ENCODE measurements at places on chromosomes 1 and 21. TPM values are rescaled to one million over a fixed set of nuclear protein-coding genes. Genes with fewer than 3 reads are reported as not detected.
A peak's percentile ranks its signal among the peaks of the same experiment; 100 is the strongest.

GRCh38 chr1:207910591-207911354 is at the start of gene CD34:
TSS of gene CD34 (minus strand) at chr1:207911125. CDS start at chr1:207911080, 45 bp downstream.
- peak within 1 kb of the TSS; percentile 70 for H3K4me3 ChIP-seq
- peaks cover 15% of the 10 kb centered on the region for H3K4me1 ChIP-seq
- H3K27me3 ChIP-seq, result peaks cover 79% of the 10 kb centered on the region
- H3K27ac ChIP-seq, result no peak within 1 kb of the TSS
- H3K36me3 ChIP-seq, result peaks cover 8% of the 10 kb centered on the region

GRCh38 chr1:21024918-21025317 is 151.8 kb downstream of the EIF4G3 start:
- peaks cover 21% of the 10 kb centered on the region for H3K4me1 ChIP-seq
- DNase-seq, result no peak
- H3K36me3 ChIP-seq, result peaks cover 6% of the 10 kb centered on the region

GRCh38 chr1:170592591-170593111 is 60.7 kb downstream of the GORAB start:
- DNase-seq, result no peak
- peaks cover 2% of the 10 kb centered on the region for H3K4me1 ChIP-seq
- no peak overlapping the region for H3K27ac ChIP-seq
- no peak overlapping the region for H3K4me3 ChIP-seq
- H3K27me3 ChIP-seq, result peaks cover 30% of the 10 kb centered on the region
- H3K36me3 ChIP-seq, result no peaks in the 10 kb centered on the region

DNA sequence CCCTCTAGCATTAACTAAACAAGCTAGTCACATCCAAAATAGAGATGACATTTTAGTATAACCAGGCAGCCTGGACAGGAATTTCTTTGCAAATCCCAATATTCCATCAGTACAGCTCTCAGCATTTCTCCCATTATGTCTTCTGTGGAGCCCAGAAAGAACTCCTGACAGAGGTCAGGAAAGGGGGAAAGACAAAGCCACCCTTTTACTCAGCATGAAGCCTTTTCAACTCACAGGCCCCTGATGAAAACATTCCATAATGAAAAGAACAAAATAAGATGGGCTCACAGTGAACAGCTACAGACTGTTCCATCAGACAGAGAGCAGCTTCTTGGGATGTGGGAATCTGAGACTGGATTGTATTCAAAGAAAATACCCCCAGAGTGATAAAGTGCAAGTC is 80.6 kb downstream of the TEX35 start:
- no peaks in the 10 kb centered on the region for H3K4me1 ChIP-seq
- peaks cover 2% of the 10 kb centered on the region for H3K36me3 ChIP-seq
- H3K27me3 ChIP-seq, result peaks cover 31% of the 10 kb centered on the region
- DNase-seq, result no peak
- no peak overlapping the region for H3K4me3 ChIP-seq

DNA sequence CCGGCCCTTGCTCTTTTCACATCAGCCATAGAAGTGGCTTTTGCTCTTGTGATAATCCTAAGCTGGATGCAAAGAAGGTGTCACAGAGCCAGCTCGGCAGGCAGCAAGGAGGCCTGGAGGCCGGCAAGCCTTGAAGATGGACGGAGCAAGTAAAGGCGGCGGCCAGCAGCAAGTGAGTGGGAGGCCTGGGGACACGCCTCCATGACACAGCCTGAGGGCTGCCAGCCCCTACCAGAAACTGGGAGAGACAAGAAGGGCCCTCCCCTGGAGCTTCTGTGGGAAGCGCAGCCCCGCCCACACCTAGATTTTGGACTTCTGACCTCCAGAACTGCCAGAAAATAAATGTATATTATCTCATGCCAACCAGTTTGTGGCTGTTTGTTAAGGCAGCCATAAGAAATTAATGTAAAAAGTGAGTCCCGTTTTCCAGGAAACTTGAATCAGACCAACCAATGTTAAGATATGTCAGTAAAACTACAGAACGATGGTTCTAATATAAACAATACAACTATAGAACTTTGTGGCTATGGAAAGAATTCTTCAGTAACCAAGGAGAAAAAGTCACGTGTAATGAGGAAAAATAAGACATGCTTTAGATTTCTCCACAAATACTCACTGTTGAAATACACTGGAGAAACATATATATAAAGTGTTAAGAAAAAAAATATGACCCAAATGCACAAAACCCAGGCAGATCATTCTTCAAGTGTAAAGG is 49.9 kb downstream of the BACE2 start:
- no peak overlapping the region for H3K4me3 ChIP-seq
- no peak overlapping the region for H3K27ac ChIP-seq
- peaks cover 2% of the 10 kb centered on the region for H3K36me3 ChIP-seq
- peaks cover 71% of the 10 kb centered on the region for H3K27me3 ChIP-seq

DNA sequence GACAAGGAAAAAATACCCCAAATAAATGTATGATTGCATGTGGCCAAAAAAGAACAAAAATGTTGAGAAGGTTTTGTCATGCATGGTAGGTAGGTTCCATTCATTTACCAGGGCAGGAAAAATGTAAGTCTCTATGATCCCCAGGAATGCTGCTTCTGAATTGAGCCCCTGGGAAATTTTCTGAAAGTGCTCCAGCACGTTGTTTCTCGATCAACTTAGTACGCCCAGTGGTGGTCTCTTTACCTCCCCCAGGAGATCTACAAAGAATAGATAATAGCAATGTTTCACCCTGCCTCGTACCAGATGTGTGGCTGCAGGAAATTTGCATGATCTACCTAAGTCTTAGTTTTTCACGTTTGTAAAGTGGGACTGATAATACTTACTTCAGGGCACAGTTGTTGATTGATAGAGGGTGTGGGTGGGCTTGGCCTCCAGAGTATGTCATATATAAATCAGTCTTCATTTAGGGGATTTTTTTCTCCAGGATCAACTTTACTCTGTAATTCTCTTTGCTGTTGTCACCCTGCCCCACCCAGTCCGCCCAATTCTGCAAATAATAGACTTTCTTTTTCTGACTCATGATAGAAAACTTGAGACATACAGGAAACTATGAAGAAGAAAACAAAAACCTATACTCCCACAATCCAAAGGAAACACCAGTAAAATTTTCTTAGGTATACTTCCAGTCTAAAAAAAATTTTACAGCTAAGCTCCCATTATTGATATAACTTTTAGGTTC is 462.0 kb upstream of the RUNX1 start:
- peaks cover 56% of the 10 kb centered on the region for H3K27me3 ChIP-seq
- H3K4me1 ChIP-seq, result peaks cover 5% of the 10 kb centered on the region
- DNase-seq, result no peak
- H3K36me3 ChIP-seq, result peaks cover 2% of the 10 kb centered on the region
- no peak overlapping the region for H3K4me3 ChIP-seq

DNA sequence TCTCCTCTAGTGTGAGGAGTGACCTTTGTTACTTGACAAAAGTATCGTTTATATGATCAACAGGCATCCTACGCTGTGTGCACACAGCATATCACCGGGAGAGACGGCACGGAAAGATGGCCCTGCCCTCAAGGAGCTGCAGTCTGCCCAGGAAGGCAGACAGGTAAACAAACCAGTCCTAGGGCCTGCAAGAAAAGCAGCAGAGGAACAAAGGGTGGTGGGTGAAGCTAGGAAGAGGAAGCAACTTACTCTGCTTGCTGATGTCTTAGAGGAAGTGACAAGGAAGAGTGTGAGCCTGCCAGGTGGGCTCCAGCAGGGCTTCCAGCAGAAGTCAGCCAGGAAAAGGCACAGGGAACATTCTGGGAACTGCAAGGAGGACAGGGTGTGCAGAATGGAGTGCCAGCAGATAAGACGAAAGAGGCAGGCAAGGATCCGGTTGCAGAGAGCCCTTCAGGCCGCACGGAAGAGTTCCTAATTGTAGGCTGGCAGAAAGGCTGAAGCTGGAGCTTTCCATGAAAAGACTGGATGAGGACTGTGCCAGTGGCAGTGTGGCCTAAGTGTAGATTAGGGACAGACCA is 106.7 kb downstream of the SLC45A1 start:
- H3K36me3 ChIP-seq, result peaks cover 7% of the 10 kb centered on the region
- DNase-seq, result peak; percentile 25
- H3K4me3 ChIP-seq, result peak overlapping the region; percentile 97
- H3K4me1 ChIP-seq, result peaks cover 44% of the 10 kb centered on the region

- H3K4me1 ChIP-seq, result no peaks in the 10 kb centered on the region
- no peak overlapping the region for H3K27ac ChIP-seq
- peaks cover 4% of the 10 kb centered on the region for H3K36me3 ChIP-seq
- DNase-seq, result no peak
Measured at GRCh38 chr1:199298825-199299224, 660.0 kb downstream of the PTPRC start.

DNA sequence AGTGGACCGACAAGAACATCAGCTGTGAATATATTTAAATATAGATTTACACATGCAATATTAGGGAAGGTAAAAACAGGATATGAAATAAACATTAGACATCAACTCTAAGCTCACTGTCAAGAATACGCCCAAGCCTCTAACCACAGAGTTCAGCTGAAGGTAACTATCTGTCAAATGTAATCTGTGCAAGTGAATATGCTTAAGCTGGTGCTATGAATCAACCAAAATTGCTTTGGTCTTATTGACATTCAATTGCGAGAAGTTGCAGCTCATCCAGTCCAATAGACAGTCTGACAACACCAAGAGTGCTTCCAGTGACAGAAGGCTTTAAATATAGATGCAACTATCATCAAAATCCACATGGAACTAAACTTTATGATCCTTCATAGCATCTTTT is 32.3 kb downstream of the USH2A start:
- no peaks in the 10 kb centered on the region for H3K27me3 ChIP-seq
- H3K4me1 ChIP-seq, result no peaks in the 10 kb centered on the region
- no peak overlapping the region for H3K4me3 ChIP-seq

The VSIG8 gene
- total RNA-seq, result not detected

The KISS1 gene
- total RNA-seq, result 0.50 TPM

The FAAH gene
- total RNA-seq, result 6.5 TPM
